Activated CD4-positive, CD25-positive, alpha-beta regulatory T cell (primary cell): ENCODE measurements at places on chromosomes 2 and 18.

GRCh38 chr18:61085761-61086160, 247.5 kb upstream of the CDH20 start:
- no peak for DNase-seq

DNA sequence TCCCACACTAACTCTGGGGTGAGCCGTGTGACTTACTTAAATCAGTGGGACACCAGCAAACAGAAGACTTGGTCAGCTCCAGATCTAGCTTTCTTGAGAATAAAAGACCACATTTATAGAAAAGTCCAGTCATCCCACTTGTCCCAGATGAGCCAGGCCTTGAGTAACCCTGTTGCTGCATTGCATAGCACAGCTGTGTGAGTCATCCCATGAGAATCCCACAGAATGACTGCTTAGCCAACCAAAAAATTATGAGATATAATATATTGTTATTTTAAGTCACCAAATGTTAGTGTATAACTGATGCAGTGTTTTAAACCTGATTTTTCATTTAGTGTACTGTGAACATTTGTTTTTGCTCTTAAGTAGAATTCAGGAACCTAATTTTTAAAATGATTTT, 94.2 kb upstream of the FSHR start:
- no peak for DNase-seq

- no peak for DNase-seq
Measured at GRCh38 chr2:57758686-57759085, 287.9 kb upstream of the VRK2 start.

GRCh38 chr2:207149249-207150213, 16.2 kb downstream of the KLF7 start:
- DNase-seq: no peak

GRCh38 chr2:231932985-231933915, 7.1 kb upstream of the NPPC start:
- no peak for DNase-seq
